CD8-positive, alpha-beta T cell (primary cell): ENCODE measurements at places on chromosomes 2 and 18. TPM values are rescaled to one million over a fixed set of nuclear protein-coding genes. Genes with fewer than 3 reads are reported as not detected.

PLB1 gene
- total RNA-seq: 0.83 TPM

KRTCAP3 gene
- 6.6 TPM for total RNA-seq

LYPD1 gene
- total RNA-seq: not detected

DOCK10 gene
- total RNA-seq: 183 TPM

ZRANB3 gene
- total RNA-seq: 4.2 TPM

MOCOS gene
- total RNA-seq: not detected

DNA sequence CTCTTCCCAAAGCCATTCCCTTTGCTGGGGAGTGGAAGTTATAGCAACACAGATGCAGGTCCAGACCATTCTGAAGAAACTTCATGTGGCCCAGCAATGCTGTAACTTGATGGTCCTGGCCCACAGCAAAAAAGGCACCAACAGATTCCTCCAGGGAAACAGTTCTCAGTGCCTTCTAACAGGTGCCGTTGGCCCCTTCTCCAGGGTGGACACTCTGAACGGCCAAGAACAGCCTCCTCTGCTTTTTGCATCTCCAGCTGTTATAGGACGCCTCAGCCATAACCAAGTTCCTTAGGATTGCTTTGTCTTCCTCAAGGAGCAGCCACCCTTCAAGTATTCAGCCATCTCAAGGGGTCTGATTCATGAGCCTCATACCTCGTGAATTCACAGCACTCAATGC lies 38.0 kb downstream of the MARCO start:
- no peak for DNase-seq

DNA sequence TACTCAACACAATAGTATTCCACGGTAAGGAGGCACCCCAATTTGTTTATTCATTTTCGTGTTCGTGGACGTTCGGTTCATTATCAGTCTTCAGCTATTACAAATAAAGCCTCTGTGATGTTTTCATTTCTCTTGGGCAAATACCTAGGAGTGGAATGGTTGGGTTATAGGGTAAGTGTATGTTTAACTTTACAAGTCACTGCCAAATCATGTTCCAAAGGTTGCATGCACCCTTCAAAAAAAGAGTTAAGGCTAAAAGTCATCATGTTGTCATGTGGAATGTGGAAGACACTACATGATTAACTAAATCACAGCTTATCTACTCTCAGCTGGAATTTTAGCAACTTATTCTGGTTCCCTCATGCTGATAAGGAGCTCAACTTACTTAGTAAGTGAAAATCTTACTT lies 15.8 kb downstream of the INO80C start:
- DNase-seq: no peak

- no peak for DNase-seq
These were observed 10.5 kb upstream of the SMIM21 start for GRCh38 chr18:75437979-75438378.

- no peak for DNase-seq
These were observed 8.0 kb upstream of the PTPN4 start for GRCh38 chr2:119751706-119752105.

- DNase-seq: no peak
These were observed 308.8 kb upstream of the LYPD1 start for GRCh38 chr2:132978840-132979239.

DNA sequence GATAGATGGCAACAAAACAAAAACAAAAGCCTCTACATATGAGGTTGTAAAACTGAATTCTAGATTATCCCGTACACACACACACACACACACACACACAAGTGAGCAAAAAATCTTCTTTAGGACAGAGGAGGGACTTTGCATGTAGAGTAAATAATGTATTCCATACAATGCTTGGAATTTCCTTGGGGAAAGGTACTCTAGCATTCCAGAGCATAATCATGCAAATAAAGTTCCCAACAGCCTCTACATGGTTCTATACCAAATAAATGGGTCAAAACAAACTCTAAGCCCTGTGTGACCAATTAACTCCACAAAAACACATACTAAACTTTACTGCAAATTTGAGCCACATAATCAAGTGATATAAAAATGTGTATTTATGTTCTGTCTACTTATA lies 191.4 kb downstream of the RBM43 start:
- no peak for DNase-seq

- DNase-seq: no peak
These were observed 442.6 kb downstream of the CMPK2 start for GRCh38 chr2:6423157-6423556.

GRCh38 chr18:57534511-57534909 lies 52.0 kb downstream of the FECH start:
- no peak for DNase-seq

DNA sequence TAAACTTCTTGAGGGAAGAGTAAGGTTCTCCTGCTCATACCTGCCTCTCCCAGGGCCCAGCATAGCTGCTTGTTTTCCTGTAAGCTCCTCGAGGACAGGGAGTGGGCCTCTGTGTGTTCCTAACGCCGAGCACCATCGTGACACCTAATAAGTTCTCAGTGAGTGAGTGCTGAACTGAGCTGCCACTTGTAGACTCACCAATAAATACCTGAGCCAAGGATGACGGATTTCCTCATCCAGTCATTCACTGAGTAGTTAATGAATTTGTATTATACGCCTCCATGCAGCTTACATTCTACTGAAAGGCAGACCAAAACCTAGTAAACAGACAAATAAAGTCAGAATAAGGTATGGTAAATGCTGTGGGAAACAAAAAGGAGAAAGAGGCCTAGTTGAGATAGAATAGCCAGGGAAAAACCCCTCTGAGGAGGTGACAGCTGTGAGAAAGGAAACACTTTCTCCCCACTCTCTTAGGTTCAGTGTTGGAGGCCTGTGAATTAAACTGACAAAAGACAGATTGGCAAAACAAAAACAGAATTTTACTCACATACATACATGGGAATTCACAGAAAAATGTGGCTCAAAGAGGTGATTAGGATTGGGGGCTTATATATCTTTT lies 138.6 kb downstream of the B3GNT2 start:
- no peak for DNase-seq

DNA sequence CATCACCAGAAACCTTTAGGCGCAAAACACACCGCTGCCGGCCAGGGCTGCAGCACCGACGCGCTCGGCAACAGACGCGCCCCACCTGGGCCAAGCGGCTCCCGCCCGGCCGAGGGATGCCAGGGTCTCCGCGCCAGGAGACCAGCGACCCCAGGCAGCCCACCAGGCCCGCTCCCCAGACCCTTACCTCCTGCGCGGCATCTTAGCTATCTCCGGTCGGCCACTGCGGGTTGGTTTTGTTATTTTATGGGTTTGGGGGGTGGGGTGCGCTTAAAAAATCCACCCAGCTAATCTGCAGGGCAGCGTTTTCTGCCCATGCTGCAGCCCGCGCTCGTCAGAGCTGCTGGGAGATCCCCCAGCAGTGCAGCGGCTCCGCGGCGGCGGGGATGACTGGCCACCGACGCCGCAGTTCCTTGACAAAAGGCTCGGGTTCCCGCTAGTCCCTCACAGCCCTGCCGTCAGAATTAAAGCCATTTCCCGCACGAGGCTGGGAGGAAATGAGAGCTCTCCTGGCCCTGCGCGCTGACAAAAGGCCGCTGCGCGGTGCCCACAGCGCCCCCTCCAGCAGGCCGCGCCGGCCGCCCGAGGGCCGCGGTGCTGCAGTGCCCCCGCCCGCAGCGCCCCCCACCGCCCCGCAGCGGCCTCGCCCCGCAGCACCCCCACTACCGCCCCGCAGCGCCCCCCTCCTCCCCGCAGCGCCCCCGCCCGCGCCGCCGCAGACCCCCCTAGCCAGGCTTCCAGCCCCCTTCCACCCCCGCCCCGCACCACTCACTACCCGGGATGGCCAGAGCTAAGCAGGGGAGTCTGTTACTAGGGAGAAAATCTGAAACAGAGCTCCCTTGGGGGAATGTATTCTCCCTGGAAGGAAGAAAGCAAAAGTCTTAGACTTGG lies at the start of gene ADD2:
ADD2 (minus strand) TSS at position 502 of the 891 bp plus-strand sequence. CDS start 61,792 bp downstream, outside the sequence.
- DNase-seq: no peak

GRCh38 chr18:77058290-77058835 lies 74.2 kb downstream of the MBP start:
- no peak for DNase-seq

- DNase-seq: no peak
These were observed 271.1 kb downstream of the PRKCE start for GRCh38 chr2:45922577-45922988.

GRCh38 chr2:196174404-196174803 lies 3.0 kb upstream of the STK17B start:
- DNase-seq: no peak

DNA sequence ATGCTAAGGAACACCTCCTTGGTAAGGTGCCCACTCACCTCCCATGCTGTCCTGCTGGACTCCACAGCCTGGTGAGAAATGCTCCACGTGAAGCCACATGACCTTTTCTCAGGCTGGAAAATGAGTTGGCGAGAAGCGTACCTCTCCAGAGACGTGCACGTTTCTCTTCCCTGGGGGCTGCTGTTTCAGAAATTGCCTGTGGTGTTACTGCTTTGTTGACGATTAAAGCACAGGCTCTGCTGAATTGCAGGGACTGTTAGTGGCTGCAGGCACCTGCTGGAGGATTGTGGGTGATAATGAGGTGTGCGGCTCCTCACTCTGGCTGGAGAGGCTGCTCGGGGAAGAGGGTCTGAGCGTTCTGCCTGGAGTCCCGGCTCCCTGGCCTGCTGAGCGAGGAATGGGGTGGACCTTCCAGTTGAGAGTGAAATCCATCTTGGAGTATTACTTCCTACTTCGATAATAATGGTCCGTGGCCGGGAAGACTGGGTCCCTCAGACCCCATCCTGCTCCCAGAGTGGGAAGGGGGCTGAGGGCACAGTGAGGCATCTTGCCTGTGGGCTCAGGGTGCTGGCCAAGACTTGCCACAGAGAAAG lies 199.3 kb upstream of the HDAC4 start:
- no peak for DNase-seq

- DNase-seq: no peak
These were observed 420.5 kb downstream of the STK39 start for GRCh38 chr2:167826906-167827305.

- DNase-seq: no peak
These were observed 6.7 kb downstream of the ARHGEF4 start for GRCh38 chr2:130843321-130843985.

DNA sequence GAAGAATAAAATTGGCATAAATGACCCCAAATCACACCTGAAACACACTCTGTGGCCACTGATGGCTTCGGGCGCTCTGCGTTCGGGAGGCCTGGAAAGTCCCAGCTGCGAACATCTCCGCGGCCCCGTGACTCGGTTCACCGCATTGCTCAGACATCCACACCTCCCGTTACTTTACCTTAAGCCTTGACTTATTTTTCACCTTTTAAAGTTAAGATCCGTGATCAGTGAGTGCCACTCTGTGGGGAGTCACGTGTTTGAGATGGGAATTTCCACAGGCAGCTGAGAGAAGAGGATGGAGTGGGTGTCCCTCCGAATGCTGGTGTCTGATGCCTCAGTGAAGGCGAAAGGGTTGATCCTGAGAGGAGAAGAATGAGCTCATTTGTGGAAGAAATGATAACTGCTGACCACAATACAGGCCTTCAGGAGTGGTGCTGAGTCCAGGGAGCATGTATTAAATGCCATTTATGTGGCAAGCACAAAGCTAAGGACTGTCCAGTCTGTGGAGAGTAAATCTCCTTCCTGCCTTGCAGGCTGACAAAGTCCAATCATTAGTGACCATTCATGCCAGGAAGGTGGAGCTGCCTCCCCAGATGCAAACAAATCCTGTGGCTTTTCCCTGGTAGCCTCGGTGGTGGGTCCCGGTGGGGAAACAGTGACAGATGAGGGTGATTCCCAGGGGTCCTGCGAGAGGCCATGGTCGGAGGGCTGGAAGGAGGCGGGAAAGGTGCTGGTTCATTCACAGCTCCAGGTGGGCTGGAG lies 168.8 kb downstream of the RTP5 start:
- DNase-seq: no peak

- DNase-seq: no peak
These were observed 15.8 kb downstream of the RIOK3 start for GRCh38 chr18:23468753-23469459.

- no peak for DNase-seq
These were observed 198.0 kb downstream of the ALK start for GRCh38 chr2:29723255-29724001.

- no peak for DNase-seq
These were observed 167.3 kb upstream of the GLI2 start for GRCh38 chr2:120568089-120568974.

- DNase-seq: no peak
These were observed 463 bp downstream of the HS1BP3 start for GRCh38 chr2:20650393-20650876.

DNA sequence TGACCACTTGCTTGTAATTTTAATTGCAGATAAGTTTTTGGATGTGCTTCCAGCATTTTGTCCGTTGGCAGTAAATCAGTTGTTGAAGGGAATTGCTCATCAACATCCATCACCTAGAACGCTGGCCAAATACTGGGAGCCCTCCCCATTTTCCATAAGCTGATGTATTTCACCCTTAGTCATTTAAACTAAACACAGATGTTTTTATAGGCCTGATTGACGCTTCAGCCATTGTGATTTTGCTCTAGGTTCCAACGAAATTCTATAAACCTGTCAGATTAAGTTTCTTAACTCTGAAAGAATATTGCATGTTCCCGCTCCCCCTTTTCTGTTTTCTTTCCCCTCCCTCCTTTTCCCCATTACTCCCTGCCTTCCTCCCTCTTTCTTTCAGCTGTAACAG lies 1.0 kb upstream of the RPRM start:
- no peak for DNase-seq
